ENCODE measurements at places on chromosomes 2 and 18.

- peak; percentile 35 for DNase-seq
Measured at GRCh38 chr18:31684279-31685096, at the start of gene B4GALT6. Gene B4GALT6, minus strand, starts transcription at chr18:31684581. Its CDS starts 155 bp downstream, at chr18:31684426.

- peak; percentile 49 for DNase-seq
Measured at GRCh38 chr2:225122583-225123486, 80.6 kb upstream of the DOCK10 start.

- DNase-seq, result no peak
Measured at GRCh38 chr2:161307676-161308075, 549 bp upstream of the PSMD14 start.

- no peak for DNase-seq
Measured at GRCh38 chr2:130819608-130820278, 17.0 kb upstream of the ARHGEF4 start.

DNA sequence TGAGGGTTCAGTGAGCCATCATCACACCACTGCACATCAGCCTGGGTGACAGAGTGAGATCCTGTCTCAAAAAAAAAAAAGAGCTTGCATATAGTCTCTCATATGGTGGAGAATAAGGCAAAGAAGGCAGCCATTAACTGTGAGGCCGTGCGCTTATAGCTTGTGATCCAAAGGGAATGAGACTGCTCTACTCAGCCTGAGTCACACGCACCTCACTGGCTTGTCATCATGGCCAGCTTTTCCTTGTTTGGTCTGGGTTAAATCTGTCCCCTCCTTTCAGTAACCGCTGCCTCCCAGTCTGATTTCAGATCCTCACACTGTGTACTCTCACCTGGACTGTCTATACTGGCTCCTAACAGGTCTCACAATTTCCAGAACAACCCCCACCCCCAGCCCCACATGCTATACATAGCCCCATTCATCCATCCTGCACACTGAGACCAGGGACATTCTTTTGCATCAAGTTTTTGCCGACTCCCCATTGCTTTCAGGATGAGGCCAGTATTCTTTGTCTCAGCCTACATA, 35.3 kb upstream of the ANKRD44 start:
- no peak for DNase-seq

DNA sequence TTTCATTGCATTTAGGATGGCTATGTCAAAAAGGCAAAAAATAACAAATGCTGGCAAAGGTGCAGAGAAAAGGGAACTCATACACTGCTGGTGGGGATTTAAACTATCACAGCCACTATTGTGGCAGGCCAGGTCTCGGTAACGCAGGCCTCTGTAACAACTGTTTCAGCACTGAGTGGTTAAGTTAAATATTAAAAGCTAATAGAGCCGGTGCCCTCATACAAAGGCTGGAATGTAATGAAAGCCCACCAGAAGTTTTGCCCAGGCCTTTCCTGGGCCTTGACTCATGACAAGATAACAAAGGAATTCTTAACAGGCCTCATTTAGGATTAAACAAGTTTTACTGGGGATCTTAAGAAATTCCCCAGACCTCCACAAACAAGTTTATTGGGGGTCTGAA, 10.7 kb downstream of the MERTK start:
- no peak for DNase-seq

- peak; percentile 65 for DNase-seq
Measured at GRCh38 chr18:41767960-41768359, 187.1 kb upstream of the PIK3C3 start.

DNA sequence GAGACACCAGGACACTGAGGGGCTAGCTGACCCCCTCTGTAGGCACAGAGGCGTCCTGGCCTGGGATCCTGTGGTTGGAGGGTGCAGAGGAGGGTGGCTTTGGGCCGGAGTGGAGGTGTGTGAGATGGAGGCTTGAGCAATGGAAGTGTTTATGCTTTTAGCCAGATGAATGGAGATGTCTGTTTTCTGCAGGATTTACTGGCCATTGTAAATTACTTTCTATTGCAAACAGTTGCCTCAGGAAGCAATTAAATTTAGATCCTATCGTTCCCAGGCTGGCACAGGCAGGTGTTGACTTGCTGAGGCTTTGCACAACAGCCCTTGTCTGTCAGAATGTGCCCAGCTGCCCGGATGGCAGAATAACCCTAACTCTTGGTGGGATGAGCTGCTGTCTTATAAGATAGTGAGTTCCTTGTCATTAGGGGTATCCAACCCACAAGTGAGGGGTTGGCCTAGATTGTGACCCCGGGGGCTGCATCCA, 1.8 kb upstream of the ARID5A start:
- no peak for DNase-seq

GRCh38 chr2:27092696-27093429, 6.3 kb downstream of the KHK start:
- no peak for DNase-seq

GRCh38 chr2:240024766-240025165, 376 bp downstream of the NDUFA10 start:
- DNase-seq, result no peak

DNA sequence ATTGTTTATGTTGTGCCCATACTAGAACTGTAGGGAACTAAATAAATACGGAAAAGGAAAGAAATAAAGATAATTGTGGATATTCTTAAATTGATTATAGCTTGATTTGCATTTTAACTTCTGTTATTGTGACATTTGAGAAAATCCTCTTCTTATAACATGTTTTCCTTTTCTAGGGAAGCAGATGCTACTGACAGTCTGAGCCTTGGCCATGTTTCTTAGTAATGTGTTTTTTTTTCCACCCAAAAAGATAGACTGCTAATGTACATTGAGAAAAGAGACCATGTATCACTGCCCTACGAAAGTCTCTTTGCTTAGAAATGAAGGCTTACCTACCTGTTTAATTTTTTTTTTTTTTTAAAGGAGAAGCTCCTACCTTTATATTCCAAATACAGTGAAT, 22.2 kb downstream of the ITGAV start:
- DNase-seq, result no peak

- no peak for DNase-seq
Measured at GRCh38 chr2:96763511-96764252, 3.0 kb downstream of the CNNM4 start.

DNA sequence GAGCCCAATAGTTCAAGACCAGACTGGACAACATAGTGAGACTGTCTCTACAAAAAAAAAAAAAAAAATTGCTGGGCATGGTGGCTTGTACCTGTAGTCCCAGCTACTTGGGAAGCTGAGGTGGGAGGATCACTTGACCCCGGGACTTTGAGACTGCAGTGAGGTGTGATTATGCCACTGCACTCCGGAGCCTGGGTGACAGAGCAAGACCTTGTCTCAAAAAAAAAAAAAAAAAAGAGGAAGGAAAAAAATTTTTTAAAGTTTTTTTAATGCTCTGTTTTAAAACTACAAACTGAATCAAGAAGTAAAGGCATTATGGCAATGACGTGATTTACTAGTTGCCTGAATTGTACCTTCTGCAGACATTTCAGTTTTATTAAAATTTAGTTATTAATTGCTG, 54.5 kb upstream of the ZDBF2 start:
- DNase-seq, result no peak

DNA sequence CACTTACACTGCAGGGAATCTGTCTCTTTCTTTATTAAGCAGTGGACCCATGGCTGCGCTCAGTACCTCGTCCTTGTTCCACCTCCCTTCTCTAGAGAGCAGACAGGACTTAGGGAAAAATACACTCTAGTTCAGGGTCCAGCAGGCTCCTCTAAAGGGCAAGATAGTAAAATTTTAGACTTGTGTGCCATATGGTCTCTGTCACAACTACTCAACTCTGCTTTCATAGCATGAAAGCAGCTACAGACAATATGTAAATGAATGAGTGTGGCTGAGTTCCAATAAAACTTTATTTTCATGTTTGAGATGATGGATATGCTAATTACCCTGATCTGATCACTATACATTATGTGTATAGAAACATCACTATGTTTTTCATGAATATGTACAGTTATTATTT, 163.1 kb downstream of the BABAM2 start:
- peak; percentile 25 for DNase-seq

- peak; percentile 62 for DNase-seq
Measured at GRCh38 chr2:164808776-164809175, 32.8 kb downstream of the COBLL1 start.

- DNase-seq, result peak; percentile 48
Measured at GRCh38 chr2:9144617-9145016, 62.0 kb upstream of the ASAP2 start.

DNA sequence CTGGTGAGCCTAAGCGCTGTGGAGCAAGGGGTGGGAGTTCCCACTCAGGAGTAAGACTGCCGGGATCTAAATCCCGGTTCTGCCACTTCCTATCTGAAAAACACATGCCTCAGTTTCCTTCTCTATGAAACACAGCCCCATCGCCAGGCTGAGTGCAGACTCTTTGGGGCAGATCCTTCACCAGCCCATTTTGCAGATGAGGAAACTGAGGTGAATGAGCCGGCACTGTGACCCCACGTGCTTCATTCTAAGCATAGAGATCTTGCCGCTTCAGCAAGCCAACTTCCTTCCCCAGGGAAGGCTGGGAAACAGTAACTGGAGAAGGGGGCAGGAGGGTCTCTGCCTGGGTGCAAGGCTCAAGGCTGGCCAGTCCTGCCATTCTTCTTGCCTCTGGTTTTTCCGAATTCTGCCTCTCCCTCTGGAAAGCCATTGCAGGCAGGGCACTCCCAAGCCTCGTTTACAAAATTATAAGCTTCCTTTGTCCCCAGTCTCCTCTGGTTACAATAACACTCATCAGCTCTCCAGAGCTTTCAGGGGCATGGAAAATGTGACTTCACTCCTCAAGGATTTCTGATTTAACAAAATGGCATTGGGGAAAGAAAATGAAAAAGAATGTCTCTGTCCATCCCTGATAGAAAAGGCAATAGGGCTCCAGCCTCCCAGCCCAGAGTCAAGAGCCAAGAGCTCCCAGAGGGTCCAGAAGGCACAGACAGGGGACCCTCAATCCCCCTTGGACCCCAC, 249.2 kb downstream of the TNS1 start:
- DNase-seq, result no peak

DNA sequence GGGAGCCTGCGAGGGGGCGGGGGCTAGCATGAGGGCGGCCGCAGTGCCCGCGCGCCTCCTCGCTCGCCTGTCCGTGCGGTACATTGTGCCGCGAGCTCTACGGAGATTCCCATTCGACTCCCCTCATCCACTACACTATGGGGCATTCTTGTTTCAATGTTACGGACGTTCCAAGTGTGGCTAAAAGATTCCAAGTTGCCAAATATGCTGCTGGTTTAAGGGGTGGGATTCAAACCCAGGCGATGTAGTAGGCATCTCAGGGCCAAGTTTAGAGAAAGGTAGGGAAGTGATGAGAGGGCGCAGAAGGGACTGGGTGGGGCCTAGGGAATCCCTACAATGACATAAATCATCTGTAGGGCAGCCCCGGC, 10.0 kb upstream of the CRYBA2 start:
- DNase-seq, result no peak

DNA sequence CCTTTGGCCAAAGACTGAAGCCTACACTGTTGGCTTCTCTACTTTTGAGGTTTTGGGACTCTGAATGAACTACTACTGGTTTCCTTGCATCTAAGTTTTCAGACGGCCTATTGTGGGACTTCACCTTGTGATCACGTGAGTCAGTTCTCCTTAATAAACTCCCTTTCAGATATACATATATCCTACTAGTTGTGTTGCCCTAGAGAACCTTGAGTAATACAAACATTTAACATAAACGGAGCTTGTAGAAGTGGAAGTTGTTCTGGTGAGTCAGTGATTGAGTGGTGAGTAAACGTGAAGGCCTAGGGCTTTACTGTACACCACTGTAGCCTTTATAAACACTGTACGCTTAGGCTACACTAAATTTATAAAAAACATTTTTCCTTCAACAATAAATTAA, 107.2 kb upstream of the CDH2 start:
- peak; percentile 20 for DNase-seq

GRCh38 chr18:53790786-53791185, 433.7 kb downstream of the MBD2 start:
- peak; percentile 24 for DNase-seq

- peak; percentile 46 for DNase-seq
Measured at GRCh38 chr18:26089293-26090129, 902 bp downstream of the SS18 start.
